Stimulated activated CD8-positive, alpha-beta memory T cell treated with anti-CD3 and anti-CD28 coated beads, Interleukin-7, amount 100 ng/mL, for 1 hour (primary cell): ENCODE measurements at places on chromosomes 5 and 9.

GRCh38 chr5:158953929-158954534 lies 145.7 kb downstream of the EBF1 start:
- DNase-seq = no peak

GRCh38 chr5:157506981-157507780 lies 47.2 kb downstream of the NIPAL4 start:
- DNase-seq = no peak

DNA sequence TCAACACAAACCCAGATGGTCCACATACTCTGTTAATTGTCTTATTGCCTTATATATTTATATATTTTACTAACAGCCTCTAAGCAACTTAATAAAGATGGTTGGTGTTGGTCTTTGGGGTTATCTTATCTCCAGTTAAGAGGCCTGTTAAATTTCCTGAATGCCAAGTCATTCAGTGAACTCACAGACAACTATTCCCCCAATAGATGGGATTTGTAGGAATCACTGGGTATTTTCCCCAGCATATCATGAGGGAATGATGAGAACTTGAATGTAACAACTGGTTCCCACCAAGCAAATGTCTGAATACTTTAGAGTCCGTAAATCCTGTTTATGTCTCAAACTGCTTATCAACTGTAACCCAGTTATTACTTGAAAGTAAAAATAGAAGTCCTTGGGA lies 42.7 kb upstream of the RETREG1 start:
- DNase-seq = no peak

DNA sequence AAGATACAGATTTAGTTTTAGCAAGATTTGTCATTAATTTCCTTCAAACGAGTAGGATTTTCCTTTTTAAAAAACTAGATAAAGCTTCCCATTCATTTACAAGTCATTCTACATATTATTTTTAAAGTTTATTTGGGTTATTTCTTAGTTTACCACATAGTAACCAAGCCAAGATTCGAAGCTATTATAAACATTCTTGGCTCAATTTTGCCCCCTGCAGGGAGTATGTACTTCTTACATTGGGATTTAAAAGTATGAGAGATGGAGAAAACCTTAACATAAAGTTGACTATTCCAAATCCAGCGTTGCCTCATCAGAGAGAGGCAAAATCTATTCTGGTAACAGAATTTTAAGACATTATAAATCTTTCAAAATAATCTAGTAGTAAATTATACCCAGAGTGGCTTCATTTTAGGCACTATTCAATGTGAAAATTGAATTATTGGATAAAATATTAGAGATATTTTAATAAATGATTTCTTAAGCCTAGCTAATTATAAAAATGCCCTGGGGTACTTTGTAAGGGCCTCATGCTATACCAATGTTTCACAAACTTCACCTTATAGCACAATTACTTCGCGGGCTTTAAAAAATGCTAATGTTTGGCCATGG lies 39.1 kb downstream of the FBN2 start:
- no peak for DNase-seq

GRCh38 chr5:124105326-124105725 lies 593.3 kb downstream of the CSNK1G3 start:
- DNase-seq = no peak
